Left kidney (tissue), 8 donors: ENCODE measurements at places on chromosomes 1 and 21. TPM values are rescaled to one million over a fixed set of nuclear protein-coding genes. Genes with fewer than 3 reads are reported as not detected.

DNA sequence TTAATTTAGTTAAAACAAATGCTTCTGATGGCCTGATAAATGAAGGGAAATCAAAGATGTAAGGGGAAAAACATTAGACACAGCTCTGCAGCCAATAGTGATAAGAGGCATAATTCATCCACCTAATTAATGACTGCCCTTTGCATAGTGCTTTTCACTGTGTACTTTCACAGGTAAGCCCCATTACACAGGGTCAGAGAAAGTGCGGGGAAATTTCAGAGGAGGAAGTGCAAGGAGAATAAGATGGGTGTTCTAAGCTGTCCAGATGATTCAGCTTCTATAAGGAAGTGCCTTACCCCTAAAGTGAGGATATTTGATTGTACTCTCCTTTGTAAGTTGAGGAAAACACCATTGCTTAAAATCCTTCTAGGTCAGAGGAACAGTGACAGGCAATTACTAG is 88.0 kb downstream of the NR5A2 start:
- no peak for DNase-seq

DNA sequence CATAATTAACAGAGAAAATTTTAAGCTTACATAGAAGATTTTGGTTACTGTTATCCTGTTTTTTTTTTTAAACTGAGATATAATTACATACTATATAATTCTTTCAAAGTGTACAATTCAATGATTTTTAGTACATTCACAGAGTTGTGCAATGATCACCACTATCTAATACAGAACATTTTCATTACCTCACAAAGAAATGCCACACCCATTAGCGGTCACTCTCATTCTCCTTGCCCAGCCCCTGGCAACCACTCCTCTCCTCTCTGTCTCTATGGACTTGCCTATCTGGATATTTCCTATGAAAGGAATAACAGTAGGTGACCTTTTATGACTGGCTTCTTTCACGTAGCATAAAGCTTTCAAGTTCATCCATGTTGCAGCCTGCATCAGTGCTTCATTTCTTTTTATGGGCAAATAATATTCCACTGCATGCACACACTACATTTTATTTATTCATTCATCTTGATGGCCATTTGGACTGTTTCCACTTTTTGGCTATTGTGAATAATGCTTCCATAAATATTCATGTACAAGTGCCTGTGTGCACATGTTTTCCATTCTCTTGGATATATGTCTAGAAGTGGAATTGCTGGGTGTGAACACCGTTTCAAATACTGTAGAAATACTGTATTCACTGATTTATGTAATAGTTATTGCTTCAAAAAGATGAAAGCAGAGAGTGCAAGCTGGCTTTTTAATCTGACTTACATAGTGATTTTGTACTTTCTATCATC is 26.5 kb downstream of the TAF5L start:
- DNase-seq, result no peak

DNA sequence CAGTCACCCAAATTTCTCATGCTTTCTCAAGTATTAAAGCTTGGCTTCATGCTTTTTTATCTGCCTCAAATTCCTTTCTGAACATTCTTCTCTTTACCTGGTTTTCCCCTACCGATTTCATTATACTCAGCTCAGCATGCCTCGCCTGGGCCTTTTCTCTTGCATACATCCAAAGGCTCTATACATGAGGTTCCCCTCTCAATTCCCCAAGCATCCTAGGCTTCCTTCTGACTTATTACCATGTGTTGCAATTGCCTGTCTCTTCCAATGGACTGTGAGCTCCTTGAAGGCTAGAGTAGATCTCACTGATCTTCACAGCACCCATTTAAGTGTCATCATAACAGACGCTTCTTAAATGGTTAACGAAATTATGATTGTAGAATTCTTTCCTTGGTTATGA is 24.1 kb upstream of the CYP4A22 start:
- no peak for DNase-seq

- DNase-seq, result no peak
Observed at GRCh38 chr1:229023651-229024300, 247.1 kb upstream of the RAB4A start.

- DNase-seq, result peak; percentile 82
Observed at GRCh38 chr1:115089420-115090185, at the start of gene TSPAN2. Gene TSPAN2, minus strand, starts transcription at chr1:115089503. Its CDS starts 71 bp downstream, at chr1:115089432.

- DNase-seq, result no peak
Observed at GRCh38 chr1:93079685-93080141, 630 bp downstream of the MTF2 start.

DNA sequence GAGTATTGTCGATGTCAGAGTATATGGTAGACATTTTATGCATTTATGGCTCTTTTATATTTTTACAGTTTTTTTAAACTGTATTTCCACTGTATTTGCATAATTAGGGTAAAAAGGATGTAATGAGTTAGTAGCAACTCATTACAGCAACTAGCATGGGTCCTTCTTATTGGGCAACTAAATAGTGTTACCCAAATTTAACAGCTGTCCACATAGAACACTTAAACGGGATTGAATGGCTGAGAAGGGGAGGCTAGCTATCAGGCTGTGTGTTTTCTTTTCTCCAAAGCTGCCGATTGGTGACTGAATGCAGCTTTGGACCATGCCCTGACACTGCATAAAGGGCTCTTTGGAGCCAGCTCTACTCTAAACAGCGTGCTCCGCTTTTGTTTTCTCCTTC is 75.4 kb downstream of the PTPRC start:
- no peak for DNase-seq

Gene ZFP69B
- 7.8 TPM for polyA plus RNA-seq

Gene MPZ
- 3.5 TPM for polyA plus RNA-seq
